GM12865 (cell line): ENCODE measurements at places on chromosomes 11 and 22.

DNA sequence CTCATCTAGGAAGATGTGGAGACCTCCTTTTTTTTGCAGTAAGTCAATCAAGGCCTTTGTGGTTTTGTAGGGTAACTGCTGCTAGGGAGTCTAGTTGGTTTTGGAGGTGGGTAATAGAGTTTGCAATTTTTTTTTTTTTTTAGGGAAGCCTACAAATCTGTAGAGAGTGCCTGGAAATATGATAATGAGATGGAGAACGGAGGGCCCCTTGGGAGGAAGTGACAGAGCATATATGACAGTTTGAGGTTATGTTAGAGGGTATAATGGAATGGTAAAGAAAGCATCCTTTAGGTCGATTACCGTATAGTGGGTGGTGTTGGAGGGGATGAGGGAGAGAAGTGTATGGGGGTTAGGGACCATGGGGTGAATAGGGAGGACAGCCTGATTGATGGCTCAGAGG lies 98.3 kb downstream of the ELP4 start:
- DNase-seq, result no peak

DNA sequence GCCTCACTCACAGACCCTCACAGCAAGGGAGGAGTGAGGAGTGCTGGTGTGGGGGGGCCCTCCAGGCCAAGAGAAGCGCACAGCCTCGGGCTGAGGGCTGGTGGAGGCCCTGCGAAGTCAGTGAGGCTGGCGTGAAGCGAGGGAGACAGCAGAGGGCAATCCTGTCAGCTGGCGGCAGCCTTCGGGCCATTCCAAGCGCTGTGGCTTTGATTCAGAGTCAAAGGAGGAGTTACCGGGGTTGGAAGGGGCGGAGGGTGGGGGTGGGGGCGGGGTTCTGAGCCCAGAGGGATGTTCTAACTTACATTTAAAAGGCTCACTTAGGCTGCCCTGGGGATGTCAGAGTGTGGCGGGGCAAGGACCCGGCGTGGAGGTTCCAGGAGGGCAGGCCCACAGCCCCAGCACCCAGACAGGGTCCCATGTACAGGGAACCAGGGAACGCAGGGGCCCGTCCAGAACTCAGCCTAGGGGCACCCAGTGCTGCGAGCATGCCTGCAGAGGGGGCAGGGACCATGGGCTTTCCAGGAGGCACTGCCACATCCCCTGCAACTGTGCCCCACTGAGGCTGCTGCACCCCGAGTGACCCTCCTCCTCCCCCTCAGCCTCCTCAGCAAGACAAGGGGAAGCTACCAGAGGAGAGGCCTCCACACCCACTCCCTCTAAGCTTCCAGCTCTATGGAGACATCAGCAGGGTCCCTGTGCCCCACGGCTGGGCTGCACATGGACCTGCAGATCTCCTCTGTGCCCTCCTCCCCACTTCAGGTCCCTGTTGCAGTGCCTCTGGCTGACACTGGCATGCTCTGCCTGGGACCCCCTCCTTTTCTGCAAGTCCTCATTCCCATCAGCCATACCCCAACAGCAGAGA lies 39.7 kb upstream of the TTLL12 start:
- DNase-seq, result no peak

DNA sequence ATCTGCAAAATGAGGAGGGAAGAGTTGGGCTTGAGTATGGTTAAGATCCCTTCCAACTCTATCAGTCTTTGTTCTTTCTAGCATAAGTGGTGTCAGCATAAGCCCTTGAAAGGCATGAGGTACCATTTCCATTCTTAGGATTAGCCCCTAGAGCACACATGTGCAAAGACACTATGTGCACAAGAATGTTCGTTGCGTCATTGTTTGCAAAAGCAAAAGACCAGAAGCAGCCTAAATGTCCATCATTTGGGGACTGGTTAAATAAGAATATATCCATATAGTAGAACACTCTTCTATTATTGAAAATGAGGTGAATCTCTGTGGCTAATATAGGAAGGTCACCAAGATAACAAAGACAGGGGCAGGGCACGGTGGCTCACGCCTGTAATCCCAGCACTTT lies 10.0 kb upstream of the KCTD14 start:
- DNase-seq, result no peak

- no peak for DNase-seq
Measured at GRCh38 chr11:83409891-83410290, 123.7 kb upstream of the CCDC90B start.

DNA sequence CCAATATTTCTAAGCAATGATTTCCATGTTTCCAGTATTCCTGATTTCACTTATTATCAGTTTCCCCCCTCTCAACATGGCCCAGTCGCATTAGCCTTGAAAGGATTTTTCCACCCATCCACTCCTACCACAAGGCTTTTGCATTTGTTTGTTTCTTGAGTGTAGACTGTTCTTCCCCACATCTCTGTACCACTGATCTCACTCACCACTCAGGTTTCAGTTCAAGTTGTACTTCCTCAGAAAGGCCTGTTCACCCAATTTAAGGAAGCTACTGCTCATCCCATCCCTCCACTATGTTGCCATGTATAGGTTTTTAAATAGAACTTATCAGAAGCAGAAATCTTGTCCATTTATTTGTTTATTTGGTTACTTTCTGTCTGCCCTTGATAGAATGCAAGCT lies 472.3 kb downstream of the FAM181B start:
- no peak for DNase-seq

- DNase-seq, result no peak
Measured at GRCh38 chr22:30272781-30273601, 6.3 kb upstream of the OSM start.

DNA sequence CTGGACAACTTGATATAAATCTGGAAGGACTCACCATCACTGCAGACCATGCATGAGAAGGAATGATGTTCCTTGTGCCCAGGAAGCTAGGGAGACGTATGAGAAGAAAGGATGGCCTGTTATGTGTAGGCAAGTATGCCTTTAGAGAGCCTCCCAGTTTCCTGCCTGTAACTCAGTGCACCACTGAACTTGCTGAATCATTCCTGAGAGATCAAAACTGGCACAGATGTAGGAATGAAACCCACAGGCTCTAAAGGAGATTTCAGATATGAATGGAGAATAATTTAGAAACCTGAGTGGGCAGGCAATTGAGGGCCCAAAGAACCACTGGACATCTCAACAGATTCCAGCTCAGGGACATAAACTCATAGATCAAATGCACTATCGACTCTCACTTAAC lies 38.4 kb upstream of the PRSS23 start:
- DNase-seq, result no peak

- DNase-seq, result no peak
Measured at GRCh38 chr11:134229126-134229790, 4.8 kb downstream of the VPS26B start.

DNA sequence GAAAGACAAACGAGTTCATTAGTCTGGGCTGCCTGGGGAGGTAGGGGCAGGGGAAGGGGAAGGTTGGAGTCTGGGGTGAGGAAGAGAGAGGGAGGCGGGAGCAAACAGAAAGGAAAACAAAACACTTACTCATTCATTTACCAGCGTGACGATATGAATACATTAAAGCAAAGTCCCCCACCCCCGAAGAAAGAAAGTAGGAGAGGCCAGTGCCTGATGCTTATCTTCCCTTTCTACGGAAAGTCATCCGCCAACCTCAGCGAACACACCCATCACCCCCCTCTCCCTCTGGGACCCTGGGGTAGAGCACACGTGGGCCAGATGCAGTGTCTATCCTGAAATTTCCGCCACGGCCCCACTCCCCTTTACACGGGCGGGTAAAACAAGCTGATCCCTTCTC lies 13.7 kb downstream of the ABCC8 start:
- DNase-seq, result no peak

- DNase-seq, result no peak
Measured at GRCh38 chr11:17393472-17393871, 5.0 kb upstream of the KCNJ11 start.

DNA sequence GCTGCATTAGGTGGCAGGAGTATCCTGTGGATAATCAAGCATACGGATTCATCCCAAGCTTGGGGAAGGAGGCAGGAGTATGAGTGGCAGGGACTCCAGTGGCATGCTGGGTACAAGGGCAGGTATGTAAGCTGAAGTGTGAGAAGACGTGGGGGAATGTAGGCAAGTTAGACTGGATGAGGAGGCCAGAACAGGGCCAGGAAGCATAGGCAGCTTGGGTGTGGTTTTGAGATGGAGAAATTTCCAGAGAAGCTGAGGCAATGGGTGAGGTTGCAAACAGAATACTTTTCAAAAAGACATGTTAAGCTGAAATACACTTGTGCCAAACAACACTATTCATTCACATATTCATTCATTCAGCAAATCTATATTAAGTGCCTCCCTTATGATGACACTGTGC lies 43.1 kb upstream of the AMOTL1 start:
- DNase-seq, result no peak

GRCh38 chr11:61671527-61671926 lies 8.7 kb upstream of the DAGLA start:
- DNase-seq, result no peak

DNA sequence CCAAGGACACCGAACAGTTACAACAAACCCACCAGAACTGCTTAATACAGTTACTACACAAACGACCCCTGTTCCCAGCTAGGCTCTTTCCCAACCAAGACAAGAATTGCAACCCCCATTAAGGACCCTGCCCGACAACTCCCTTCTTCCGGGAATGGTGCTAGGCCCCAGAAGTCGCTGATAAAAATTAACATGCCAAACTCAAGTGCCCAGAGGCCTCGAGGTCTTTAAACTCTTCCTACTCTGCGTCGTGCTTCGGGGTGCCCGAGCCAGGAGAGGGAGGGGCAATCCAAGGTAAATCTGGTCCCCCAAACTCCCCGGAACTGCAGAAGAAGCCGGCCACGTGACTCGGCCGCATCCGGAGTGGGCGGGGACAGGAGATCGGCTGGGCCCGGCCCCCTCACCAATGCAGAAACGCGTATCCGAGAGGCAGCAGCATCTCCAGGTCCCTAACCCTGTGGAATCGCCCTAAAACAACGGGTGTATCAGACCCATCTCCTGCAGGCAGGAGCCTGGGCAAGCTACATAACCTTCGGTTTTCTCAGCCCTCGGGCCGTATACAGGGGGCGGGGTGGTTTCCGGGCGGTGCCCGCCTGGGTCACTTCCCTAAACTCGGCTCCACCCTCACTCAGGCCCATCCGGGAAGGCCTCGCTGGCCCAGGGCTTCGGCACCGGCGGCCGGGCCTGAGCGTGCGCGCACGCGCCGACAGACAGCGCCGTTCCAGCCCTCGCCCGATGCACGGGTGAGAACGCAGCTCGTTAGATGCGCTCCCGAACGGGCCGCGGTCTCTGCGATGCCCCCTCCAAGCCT lies 1.1 kb downstream of the CFL1 start:
- DNase-seq, result peak; percentile 85

DNA sequence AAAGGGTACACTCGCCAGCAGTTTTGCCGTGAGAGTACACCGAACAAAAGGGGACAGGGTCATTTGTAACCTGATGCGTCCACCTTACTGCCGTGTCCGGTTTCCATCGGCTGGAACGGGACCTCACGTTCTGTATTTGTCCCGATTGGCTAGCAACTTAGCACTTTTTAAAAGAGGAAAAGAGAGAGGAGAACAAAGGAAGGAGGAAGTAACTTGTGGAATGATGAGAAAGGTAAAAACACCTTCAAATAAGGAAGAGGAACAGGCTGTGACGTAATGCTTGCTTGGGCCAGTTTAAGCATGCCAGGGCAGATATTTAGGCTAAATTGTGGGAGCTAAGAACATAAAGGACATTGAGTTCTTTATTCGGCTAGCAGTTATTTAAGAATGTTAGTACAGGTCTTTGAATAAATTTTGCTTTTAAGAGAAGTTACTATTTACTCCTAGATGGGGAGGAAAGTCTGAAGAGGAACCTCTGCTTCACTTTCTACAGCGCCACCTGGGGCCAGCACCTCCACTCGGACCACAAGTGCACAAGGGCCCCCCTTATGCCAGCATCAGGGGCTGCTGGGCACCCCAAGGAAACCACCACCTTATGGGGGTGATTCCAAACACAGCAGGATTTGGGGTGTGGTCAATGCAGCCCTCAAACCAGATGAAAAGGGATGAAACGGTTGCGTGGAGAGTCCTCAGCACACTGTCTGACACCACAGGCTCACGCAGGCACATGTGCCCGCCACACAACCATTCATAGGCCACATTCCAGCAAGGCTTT lies 5.8 kb downstream of the ARSA start:
- DNase-seq, result peak; percentile 50

DNA sequence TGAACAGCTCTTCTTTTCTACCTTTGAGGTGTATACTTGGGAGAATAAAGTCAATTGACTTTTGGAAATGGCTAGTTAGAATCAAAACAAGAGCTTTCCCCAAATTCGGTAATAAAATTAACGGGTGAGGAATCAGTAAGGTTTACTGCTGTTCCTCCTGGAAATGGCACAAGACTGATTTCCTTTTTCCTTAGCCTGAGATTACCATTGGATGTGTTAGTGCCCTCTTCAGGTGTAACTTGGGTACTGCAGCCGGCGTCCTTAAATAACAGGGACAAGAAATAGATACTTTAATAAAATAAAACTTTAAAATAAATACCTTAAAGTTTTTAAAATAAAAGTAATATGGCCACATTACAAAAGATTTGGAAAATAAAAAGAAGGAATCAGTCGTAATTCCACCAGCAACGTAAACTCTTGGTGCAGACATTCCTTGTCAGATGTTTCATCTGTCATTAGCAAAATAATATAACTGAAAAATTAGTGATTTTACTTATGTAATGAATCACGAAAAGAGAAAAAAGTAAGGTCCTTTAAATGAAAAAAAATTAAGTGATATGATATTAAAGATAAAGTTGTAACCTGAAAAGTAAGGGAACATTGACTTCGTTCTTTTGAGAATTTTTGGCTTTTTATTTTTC lies 29.7 kb downstream of the ZFTA start:
- peak; percentile 76 for DNase-seq

GRCh38 chr22:27133681-27134314 lies 476.4 kb downstream of the MIAT start:
- DNase-seq, result no peak

GRCh38 chr11:15115686-15116085 lies 963 bp downstream of the INSC start:
- DNase-seq, result no peak

DNA sequence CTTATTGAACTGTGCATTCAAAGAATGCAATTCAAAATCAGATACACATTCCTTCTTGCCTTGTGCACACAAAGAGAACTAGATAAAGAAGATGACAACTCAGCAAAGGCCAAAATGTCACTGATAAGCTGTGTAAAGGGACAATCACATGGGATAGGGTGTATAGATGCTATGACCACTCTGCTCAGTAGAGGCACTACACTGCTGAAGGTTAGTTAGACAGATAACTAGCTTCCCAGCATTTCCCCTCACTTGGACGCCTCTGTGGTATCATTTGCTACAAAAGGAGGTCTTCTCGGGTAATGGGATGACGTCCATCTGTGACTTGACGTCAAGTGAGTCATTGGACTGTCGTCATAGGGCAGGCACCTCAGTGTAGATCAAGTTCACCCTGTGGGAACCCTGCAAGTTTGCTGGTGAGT lies 424.9 kb upstream of the CCDC90B start:
- no peak for DNase-seq

DNA sequence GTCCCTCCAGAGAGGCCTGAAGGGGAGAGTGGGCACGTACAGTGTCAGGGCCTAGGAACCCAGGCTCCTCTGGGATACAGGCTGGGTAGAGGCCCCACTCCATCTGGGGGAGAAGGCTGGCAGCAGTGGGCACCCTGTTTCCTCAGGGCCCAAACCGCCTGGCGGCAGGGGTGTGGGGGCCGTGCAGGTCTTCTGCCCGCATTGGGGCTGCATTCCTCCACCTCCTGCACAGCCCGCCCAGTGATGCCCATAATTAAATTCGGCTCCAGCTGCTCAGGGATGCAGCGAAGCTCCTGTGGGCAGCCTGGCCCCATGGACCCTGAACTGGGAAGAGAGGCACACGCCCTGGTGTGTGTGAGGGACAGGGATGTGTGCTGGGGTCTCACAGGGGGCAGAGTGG lies 35.4 kb downstream of the KCNQ1OT1 start:
- DNase-seq, result no peak
